Left kidney (tissue), 8 donors: ENCODE measurements at places on chromosomes 3 and 15. TPM values are rescaled to one million over a fixed set of nuclear protein-coding genes. Genes with fewer than 3 reads are reported as not detected.

- no peak for DNase-seq
These were observed 2.5 kb upstream of the FBN1 start for GRCh38 chr15:48647962-48648361.

GRCh38 chr3:30453360-30454039 is 152.9 kb upstream of the TGFBR2 start:
- DNase-seq = no peak

RGMA gene
- polyA plus RNA-seq = 7.9 TPM

- no peak for DNase-seq
These were observed 145.4 kb downstream of the ERC2 start for GRCh38 chr3:56322862-56323261.

TOP2B gene
- polyA plus RNA-seq = 353 TPM

ACP3 gene
- polyA plus RNA-seq = 86.3 TPM

DNA sequence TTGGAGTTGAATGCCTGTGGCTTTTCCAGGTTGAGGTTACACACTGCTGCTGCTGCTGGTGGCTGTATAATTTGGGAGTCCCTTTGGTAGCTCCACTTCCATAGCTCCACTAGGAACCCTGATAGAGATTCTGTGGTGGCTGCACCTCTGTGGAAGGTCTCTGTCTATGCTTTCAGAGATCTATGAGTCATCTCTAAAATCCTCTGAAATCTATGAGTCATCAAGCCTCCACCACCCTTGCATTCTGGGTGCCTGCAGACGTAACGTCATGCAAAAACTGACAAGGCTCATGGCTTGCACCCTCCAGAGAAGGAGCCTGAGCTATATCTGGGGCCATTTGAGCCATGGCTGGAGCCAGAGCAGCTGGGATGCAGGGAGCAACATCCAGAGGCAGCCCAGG is 1037.0 kb upstream of the CFAP20DC start:
- DNase-seq = no peak

- no peak for DNase-seq
These were observed 59.2 kb downstream of the RSRC1 start for GRCh38 chr3:158169091-158169491.
